ENCODE measurements at places on chromosomes 1 and 21.

GRCh38 chr21:45852886-45853400 is 128.6 kb upstream of the COL6A1 start:
- DNase-seq = no peak

DNA sequence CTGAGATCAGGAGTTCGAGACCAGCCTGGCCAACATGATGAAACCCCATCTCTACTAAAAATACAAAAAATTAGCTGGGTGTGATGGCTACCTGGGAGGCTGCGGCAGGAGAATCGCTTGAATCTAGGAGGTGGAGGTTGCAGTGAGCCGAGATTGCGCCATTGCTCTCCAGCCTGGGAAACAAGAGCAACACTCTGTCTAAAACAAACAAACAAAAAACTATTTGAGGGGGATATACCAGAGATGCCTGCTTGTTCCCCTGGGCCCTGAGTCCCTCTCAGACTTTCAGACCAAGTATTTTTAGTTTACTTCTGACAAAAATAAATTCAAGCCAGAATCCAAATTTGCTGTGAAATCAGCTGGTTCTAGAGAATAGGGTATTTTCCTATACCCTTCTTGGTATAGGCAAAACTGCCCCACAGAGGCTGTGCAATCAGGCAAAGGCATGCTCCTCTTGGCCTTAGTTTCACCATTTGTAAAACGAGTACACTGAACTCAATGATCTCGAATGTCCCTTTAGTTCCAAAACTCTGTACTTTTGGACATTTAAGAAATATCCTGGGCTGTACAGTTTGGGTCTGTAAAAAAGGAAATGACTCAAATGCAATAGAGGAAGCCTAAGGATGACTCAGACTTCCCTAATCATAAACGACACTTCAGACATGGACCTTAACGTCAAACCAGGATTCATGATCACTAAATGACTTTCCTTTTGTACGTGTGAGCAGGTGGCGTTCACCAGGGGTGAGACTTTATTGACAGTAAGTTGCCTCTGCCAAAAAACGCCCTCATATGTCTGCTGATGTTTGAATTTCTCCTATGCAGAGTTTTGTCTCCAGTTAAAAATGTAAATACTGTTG is 16.1 kb downstream of the ENSA start:
- DNase-seq = peak; percentile 38

- DNase-seq = no peak
Measured at GRCh38 chr1:177600321-177600720, 369.5 kb downstream of the SEC16B start.

DNA sequence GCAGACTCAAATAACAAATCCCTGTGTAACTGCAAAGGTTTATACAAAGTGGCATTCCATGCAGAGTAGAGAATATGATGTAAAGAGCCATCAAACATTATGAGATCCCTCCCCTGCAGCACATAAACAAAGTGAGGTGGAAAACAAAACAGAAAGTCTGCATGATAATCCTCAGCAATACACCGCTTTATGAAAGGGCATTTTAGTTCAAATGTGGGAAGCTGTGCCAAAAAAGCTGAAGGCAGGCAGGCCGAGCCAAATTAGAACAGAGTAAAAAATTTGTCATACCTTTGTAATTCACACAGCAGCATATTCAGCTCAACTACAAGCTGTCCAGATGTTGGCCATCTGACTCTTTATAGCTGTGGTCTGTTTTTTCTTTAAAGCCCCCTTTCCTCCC is 113.5 kb downstream of the LHX9 start:
- no peak for DNase-seq

DNA sequence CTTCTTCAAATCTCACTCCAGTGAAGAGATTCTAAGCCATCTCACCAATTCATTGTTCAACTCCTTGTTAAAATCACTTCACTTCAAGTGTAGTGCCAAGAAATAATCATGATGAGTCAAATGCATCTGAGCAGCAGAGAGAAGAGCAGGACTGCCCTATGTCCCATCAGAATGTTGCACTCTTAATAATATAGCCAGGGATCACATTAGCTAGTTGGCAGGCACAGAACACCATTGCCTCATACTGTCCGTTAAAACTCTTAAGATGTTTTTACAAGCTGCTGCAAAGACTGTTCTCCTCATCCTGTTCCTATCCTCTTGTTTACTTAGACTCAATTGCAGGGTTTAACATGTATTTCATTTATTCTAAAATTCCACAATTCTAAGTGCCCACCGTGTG is 432.9 kb downstream of the PLPP3 start:
- DNase-seq = no peak

GRCh38 chr1:21264898-21265297 is 25.4 kb downstream of the ECE1 start:
- no peak for DNase-seq

GRCh38 chr1:156164125-156164831 is 10.9 kb downstream of the SEMA4A start:
- DNase-seq = no peak

DNA sequence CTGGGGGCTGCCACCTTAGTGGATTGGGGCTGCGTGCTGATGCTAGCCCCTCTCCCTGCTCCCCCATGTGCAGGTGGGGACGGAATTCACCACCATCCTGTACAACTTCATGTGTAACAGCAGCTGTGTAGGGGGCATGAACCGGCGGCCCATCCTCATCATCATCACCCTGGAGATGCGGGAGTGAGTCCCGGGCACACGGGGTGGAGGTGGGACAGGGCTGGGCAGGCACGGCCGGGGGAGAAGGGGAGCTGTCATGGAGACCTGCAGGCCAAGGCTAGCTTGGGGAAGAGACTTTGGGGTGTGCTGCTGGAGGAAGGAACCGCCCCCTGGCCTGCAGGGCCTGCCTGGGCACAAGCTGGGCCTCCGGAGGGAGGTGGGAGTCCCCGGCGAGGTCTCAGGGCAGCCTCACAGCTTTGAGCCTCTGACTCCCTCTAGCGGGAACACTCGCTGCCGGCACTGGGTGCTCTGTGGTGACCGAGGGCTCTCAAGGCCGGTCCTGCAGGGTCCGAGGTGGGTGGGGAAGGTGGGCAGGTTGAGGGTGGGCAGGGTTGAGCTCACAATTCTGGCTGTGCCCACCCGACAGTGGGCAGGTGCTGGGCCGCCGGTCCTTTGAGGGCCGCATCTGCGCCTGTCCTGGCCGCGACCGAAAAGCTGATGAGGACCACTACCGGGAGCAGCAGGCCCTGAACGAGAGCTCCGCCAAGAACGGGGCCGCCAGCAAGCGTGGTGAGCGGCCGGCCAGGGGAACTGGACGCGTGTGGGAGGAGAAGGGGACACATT is 25.0 kb upstream of the CCDC27 start:
- no peak for DNase-seq

DNA sequence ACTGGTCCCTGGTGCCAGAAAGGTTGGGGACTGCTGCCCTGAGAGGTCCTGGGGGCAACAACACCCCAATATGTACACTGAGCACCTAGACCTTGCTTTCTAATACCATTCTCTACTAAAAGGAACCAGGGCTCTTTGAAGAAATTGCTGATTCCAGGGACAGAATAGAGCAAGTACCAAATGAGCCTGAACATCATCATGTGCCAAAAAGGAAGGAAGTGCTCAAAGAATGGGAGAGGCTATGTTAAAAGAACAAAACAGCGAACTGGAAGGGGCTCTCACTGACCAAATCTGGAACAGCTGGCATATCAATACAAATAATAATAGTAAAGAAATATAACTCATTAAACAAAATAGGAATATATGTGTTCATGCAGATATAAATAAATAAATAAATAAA is 50.8 kb downstream of the PIK3R3 start:
- DNase-seq = no peak

DNA sequence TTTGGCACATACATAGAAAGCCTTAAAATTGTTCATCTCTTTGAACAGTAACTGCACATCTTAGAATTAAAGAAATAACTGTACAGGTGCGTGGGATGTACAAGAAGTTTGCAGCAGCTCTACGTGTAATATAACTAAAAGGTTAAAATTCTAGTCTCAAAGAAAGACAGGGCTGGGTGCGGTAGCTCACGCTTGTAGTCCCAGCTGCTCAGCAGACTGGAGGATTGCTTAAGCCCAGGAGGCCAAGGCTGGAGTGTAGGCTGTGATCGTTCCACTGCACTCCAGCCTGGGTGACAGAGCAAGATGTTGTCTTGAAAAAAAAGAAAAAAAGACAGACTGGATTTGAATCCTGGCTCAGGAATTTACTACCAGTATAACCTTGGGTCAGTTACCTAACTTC is 13.4 kb downstream of the PARP1 start:
- DNase-seq = no peak

GRCh38 chr1:38353956-38354355 is 307.4 kb upstream of the POU3F1 start:
- DNase-seq = no peak

GRCh38 chr1:30708361-30708728 is 15.0 kb downstream of the MATN1 start:
- no peak for DNase-seq

- peak; percentile 8 for DNase-seq
Measured at GRCh38 chr1:232951180-232951579, 769 bp downstream of the NTPCR start.

- peak; percentile 73 for DNase-seq
Measured at GRCh38 chr1:229342656-229343569, at the start of gene CCSAP. CCSAP (minus strand) TSS chr1:229343047; CDS start chr1:229342465, 582 bp downstream.

DNA sequence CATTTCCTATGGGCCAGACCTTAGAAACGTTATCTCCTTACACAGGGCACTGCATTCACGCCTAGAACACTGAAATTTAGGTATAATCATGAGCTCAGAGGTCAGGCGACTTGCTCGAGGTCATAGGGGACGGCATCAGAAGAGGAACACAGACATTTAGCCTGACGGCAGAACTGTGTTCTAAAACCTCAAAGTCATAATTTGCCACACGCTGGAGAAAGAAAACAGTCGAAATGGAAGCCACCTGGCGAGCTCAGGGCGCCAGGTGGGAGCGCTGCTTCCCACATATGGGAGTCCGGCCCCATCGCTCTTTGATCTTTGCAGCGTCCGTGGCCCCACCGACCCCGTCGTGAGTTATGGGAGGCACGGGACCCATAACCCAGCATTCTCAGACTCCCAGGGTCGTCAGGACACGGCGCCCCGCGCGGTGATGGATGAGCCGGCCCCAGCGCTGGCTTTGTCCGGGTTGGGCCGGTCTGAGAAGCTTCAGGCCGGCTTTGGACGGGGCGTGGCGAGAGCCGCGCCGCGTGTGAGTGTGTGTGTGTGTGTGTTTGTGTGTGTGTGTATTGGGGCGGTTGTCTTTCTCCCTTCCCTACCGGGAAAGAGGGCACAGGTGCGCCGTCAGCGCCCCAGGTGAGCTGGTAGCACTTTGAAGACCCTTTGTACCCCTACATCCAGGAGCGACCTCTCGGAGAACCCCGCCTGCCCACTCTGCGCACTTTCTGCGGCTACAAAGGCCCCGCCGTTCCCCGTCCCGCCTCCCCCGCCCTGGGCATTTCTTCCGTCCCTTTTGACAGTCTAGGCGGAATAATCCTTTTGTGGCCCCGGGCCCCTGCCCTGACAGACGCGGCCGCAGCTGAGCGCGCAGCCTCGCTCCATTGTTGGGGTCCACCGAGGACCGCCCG is 861 bp upstream of the DRAXIN start:
- DNase-seq = no peak

DNA sequence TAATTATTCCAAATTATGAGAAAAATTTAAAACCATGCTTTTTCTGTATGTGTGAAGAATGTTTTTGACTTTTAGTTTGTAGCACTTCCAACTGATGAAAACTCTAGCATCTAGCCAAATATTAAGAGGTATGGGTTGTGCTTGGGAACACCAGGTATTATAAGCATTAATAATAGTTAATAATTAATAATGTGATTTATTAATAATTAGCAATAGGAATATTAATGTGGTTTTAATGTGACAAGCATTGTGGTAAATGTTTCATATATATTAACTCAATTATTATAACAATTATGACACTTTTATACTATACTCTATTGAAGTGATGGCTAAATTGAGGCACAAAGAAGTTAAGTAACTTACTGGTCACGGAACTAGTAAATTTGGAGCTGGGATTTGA is 7.9 kb downstream of the SLC30A7 start:
- no peak for DNase-seq

GRCh38 chr21:40671716-40672115 is 175.2 kb downstream of the DSCAM start:
- no peak for DNase-seq

DNA sequence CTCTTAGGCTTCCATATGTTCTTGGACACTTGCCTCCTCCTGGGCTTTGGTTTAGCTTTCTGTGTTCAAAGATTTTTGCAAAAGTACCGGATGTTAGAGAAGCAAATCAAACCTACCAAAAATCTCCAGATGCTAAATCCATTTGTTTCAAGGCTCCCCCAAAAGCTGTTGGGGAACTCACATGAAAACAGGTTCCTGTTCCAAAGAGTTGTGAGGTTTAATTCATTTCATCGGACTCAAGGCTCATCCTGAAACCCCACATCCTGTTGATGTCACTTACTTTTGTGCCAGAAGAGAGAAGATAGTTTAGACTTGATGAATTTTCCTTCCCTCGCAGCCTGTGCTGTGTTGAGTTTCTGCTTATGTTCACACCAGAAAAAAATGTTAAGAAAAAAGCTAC is 41.7 kb upstream of the RXRG start:
- peak; percentile 5 for DNase-seq

GRCh38 chr1:231124746-231125145 is 37.1 kb upstream of the TRIM67 start:
- DNase-seq = no peak

DNA sequence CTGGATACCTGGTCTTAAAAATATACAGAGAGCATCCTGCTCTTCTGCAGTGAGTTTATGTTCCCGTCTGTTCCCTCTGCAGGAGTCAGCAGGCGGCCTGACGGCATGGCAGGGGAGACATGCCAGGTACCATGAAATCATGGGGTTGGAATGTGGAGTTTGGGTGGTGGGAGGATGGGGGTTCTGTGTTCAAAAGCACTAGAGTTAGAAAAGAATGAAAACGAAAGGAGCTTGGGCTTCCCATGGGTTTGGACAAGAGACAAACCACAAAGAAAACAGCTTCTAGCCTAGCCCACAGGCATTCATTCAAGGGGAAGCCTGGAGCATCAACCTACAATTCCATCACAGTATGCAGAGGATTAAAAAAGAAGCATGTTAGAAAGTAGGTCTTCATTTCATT is 59.9 kb downstream of the WARS2 start:
- no peak for DNase-seq

GRCh38 chr1:168421399-168422004 is 122.3 kb downstream of the XCL2 start:
- DNase-seq = no peak

GRCh38 chr1:11617314-11617713 is 36.9 kb downstream of the FBXO2 start:
- no peak for DNase-seq

- DNase-seq = no peak
Measured at GRCh38 chr1:111515291-111516004, 12.0 kb upstream of the ADORA3 start.

DNA sequence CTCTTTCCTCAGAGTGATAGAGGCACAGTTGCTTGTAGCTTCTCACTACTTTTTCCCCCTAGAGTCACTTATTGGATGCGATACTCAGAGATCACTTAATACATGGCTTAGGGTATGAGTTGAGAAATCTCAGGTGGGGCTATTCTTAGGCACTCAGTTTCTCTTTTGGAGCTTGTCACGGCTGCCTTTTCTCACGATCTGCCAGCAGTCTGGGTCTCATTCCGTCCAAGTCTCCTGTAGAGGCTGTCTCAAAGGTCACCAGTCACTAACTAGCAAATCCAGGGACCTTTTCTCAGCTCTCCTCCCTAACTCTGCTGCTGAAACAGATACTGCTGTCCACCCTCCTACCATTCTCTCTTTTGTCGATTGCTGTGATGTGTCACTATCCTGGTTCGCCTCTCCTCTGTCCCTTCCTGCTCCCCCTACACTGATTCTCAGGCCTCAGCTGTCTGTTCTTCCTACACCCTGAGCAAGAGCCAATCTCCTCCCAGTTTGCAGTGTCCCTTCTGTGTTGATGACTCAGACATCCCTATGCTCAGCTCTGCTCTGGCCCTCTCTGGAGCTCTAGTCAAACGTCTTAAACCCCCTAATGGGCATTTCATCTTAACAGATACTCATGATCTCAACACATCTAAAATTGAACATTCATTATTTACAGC is 12.4 kb downstream of the ATP1A2 start:
- no peak for DNase-seq

Data from T-helper 1 cell (primary cell).